NCI-H1694 treated with DMSO at 0.1 percent for 48 hours (cell line): ENCODE measurements at places on chromosomes 1 and 21.
A peak's percentile ranks its signal among the peaks of the same experiment; 100 is the strongest.

GRCh38 chr1:89262643-89263042, 10.0 kb downstream of the GBP5 start:
- no peak for DNase-seq

DNA sequence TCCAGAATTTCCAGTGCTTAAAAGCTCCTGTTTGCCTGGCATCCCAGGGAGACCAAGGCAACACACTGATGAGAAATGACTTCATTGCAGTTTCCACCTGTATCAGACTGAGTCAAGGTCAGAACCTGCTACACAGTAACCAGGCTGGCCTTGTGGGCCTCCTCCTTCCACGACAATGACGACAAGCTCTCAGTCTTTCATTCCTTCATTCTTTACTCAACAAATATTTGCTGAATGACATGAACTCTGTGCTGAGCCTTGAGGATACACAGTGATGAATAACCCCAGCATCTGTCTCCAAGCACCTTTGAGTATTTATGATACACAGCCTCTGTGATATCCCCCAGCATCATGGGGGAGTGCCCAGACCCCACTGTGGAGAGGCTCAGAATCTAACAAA, 8.9 kb upstream of the LCE5A start:
- DNase-seq: no peak

GRCh38 chr1:222042120-222042519, 300.2 kb upstream of the DUSP10 start:
- no peak for DNase-seq

GRCh38 chr1:218259800-218260199, 25.3 kb upstream of the RRP15 start:
- DNase-seq: no peak

DNA sequence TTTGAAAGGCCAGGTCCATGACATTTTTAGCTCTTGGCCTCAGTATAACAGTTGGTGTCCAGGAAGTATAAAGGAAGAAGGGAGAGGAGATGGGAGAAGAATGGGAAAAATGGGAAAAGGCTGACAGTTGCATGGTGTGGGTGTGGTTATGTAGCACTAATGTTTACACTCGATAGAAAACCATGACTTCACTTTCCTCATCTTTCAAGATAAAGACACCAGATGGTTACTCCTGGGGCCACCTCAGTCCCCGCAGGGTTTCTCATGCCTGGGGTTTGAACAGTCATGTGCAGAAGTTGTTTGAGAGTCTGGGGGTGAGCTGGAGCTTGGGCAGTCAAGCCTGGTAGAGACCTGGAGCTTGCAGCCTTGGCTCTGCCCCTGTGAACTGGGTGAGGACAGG, 7.9 kb downstream of the PGBD2 start:
- no peak for DNase-seq

DNA sequence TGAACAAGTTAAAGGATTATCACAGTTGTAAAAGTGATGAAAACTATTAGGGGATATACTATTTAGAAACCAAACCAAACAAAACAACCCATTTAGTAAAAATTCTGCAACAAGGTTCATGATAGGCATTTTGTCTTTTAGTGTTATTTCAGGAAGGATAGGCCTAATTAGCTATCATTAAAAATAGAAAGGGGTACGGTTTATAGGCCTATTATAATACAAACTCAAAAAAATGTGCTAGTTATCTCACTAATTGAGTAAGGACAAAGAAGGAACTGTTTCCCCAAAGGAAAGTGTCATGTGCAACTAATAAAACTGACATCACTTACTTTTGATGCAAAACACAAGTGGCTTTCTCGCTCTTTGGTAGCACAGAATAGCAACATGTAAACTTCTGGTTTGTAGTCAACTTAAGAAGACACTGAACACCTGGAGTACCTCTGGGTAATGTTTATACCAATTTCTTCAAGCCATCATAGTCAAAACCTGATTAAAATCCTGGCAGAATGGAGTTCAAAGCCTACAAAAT, 28.5 kb downstream of the SLC16A1 start:
- no peak for DNase-seq

DNA sequence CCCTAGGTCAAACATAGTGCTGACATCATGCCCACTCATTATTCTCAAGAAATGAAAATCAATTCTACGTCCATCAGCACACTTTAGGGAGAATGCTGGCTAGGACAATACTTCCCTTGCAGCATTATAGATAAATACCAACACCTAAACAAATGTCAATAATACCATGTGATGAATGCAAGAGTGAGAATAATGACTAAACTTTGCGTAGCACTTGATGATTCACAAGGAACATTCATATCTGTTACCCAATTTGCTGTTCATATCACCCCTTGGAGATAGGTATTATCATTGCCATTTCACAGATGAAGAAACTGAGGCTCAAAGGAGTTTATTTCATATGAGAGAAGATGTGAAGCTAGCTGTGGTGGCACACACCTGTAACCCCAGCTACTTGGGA, 24.8 kb upstream of the EPS15 start:
- DNase-seq: no peak

GRCh38 chr1:89986020-89986419, 8.9 kb upstream of the ZNF326 start:
- DNase-seq: peak; percentile 44

GRCh38 chr1:94988356-94988755, 61.4 kb upstream of the CNN3 start:
- no peak for DNase-seq

GRCh38 chr1:174809755-174810280, 189.9 kb upstream of the CACYBP start:
- DNase-seq: no peak

DNA sequence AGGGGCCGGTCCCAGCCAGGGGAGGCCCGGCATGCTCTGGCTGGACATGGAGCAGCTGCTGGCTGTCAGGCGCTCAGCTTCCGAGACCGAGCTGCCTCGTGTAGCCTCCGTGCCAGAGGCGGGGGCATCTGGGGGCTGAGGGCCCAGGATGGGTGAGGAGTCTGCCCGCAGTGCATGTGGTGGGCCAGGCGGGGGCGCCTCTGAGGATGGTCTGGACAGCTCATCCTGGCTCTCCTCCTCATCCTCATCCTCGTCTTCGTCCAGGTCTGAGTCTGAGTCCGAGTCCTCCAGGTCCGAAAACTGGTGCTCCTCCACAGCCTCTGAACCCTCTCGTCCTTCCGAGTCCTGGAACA, 28.9 kb upstream of the EDN2 start:
- DNase-seq: no peak

GRCh38 chr1:1683104-1683905, 9.3 kb downstream of the SLC35E2B start:
- DNase-seq: no peak

DNA sequence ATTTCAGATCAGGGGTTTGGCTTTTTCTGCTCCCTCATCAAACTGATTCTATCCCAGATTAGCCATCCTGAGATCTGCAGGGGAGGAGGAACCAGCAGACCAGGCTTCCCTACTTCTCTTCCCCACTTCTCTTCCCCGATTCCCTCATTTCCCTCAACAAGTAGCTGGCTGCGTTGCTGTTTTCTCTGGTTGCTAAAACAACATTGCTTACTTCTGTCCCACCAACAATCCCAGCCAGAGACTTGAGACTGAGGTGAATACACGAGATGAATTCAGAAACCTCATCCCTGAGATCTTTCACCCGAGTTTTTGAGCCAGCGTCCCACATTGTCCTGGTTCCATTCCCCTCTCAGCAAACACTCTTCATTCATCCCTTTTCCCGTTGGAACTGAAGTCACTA, 22.4 kb downstream of the DYRK3 start:
- no peak for DNase-seq

DNA sequence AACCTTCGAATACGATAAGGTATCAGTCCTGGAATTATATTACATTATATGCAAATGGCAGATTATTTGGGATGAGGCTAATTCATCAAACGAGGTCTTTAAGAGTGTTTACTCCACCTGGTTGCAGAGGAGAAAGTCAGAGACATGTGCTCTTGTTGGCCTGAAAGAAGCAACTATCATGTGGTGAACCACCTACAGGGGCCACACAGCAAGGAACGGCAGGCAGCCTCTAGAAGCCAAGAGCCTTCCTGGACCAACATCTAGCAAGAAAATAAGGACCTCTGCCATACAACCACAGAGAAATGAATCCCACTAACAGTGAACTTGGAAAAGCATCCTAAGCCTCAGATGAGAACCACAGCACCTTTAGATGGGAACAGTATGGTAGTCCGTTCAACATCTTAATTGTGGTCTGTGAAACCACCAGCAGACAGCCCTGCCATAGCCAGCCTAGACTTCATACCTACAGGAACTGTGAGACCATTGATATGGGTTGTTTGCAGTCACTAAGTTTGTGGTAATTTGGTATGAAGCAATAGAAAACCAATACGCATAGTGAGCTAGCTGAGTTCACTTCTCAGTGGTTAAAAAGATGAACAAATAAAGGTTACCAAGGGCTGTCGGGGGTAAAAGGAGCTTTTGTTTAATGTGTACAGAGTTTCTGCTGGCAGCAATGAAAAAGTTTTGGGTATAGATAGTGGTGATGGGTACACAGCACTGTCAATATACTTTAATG, 345.7 kb upstream of the RUNX1 start:
- DNase-seq: no peak

- DNase-seq: no peak
Observed at GRCh38 chr1:201495551-201496295, 11.2 kb downstream of the CSRP1 start.

GRCh38 chr1:172423336-172423735, 2.9 kb downstream of the C1orf105 start:
- no peak for DNase-seq

DNA sequence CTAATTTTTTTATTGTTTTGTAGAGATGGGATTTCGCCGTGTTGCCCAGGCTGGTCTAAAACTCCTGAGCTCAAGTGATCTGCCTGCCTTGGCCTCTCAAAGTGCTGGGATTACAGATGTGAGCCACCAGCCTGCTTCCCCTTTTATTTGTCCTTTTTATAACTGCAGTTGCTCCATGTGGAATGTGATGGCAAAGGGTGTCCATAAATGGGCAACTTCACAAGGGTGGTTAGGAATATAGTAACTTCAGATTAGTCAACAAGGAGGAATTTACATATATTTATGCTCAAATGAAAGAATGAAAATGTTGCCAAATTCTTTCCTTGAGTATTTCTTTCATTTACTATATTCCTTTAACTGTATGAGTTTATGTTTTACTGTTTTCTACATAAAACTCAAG, 182.9 kb downstream of the BACH1 start:
- no peak for DNase-seq

- peak; percentile 64 for DNase-seq
Observed at GRCh38 chr1:246724731-246725095, 504 bp downstream of the SCCPDH start.

- DNase-seq: no peak
Observed at GRCh38 chr1:157310401-157310800, 172.2 kb upstream of the ETV3 start.
